ENCODE measurements at places on chromosomes 1 and 21.

DNA sequence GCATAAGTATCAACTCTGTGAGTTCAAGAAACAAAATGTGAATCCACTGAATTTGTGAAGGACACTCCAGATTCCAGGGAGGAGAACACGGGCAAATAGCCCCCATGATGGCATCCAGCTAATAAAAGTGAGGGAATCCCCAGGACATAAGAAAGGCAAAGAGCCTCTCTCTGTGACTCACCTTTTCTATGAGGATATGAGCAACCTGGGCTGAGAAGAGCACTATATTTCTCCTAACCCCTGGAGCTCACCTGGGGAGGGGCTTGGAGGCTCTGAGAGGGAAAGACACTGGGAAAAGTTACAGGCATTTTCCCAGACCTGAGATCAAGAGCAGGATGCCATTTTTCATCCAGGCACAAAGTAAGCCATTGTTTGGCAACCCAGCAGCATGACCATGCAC lies 1298.8 kb downstream of the PLA2G4A start:
- DNase-seq = no peak

GRCh38 chr1:68083686-68084085 lies 33.3 kb upstream of the DIRAS3 start:
- DNase-seq = no peak

GRCh38 chr1:210698661-210699060 lies 370.0 kb downstream of the HHAT start:
- DNase-seq = no peak

GRCh38 chr1:164768619-164769018 lies 209.6 kb downstream of the PBX1 start:
- DNase-seq = no peak

- no peak for DNase-seq
Observed at GRCh38 chr1:216778737-216779136, 55.5 kb upstream of the ESRRG start.

- DNase-seq = no peak
Observed at GRCh38 chr1:150548632-150549495, at the start of gene ADAMTSL4. Gene ADAMTSL4, plus strand, starts transcription at chr1:150549408. Its CDS starts 2,881 bp downstream, at chr1:150552289.

GRCh38 chr21:18522181-18522972 lies 118.8 kb upstream of the TMPRSS15 start:
- DNase-seq = no peak

DNA sequence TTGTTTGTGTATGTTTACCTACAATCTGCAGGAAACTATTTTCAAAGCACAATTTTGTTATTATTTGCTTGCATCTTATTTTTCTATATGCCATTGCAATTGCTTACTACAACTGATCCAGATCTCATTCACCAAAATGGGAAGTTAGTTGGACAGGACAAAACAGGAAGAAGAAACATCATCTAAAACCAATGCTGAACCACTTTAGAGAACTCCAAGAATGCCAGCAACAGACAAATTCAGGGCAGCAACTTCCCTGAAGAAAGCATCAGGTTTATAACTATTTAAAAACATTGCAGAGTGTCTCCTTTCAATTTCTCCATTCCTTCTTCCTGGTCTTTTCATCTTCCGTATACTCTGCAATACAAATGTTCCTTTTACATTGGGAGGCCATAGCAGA lies 82.4 kb upstream of the SMYD2 start:
- no peak for DNase-seq

DNA sequence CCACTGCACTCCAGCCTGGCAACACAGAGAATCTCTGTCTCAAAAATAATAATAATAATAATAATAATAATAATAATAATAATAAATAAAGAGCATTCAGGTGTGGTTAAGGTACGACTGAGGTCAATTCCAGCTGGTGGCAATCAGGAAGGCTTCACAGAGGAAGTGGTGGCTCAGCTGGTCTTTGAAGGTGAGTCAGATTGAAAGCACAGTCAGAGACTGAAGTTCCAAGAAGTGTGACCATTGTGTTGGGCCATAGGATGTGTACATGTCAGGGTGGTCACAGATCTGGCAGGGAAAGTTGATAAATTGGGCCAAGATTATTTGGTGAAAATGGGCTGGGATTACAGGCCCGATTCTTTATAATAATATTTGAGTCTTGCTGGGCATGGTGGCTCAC lies 31.0 kb upstream of the MED18 start:
- no peak for DNase-seq

DNA sequence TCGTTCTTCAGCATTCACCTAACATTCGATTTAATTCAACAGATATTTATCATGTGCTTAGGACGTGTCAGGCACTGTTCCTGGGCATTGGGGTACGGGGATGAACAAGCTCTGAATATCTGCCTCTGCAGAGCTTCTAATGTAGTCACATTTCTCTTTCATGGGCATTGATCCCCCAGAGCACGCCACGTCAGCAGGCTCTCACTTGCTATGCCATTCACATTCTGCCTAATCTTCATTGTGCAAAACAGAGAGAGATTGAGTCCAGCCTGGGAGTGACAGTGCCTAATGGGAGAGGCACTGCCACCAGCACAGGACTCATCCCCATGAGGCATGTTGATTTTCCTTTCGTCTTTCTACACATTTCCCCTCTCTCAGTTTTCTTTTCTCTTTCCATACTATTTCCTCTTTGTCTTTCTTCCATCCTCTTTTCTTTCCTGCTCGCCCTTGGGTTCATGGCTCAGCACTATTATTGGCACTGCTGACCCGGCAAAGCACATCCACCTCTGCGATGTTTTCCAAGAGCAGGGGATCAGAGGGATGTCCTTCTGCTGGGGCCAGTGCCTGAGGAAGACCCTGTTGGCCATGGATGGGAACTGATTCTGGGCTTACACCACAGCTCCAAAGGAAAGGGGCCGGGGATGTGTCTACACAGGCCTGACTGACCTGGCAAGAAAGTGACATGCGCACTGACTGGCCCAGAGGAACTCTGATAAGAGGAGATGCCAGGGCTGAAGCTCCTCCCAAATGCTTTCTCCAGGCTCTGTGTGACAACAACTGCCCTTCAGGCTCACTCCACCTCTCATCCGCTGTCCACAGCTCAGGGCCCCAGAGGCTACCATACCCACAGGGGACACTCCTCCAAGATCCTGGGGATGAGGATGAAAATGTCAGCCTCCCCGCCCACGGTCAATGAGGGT lies 195.9 kb downstream of the TOMM20 start:
- no peak for DNase-seq

- no peak for DNase-seq
Observed at GRCh38 chr21:41209016-41209619, 41.2 kb downstream of the BACE2 start.

DNA sequence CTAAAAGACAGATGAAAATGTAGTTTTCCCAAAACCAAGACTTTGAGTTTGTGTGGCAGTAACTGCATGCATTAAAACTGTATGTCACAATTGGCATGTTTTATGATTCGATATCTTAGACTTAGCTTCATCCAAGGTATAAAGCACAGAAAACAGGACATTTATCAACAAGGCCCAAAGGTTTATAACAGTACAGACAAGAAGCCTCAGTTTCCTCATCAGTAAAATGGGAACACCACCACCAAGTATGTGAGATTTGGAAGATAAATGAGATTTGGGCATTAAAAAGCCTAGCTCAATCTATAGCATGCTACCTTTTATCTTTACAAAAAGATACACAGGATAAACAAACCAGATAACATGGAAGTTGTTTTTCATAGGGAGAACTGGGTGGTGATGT lies 128.5 kb downstream of the DAB1 start:
- no peak for DNase-seq

GRCh38 chr1:219088778-219089557 lies 84.7 kb upstream of the LYPLAL1 start:
- DNase-seq = no peak

- no peak for DNase-seq
Observed at GRCh38 chr1:81149649-81150325, 650.9 kb upstream of the ADGRL2 start.

DNA sequence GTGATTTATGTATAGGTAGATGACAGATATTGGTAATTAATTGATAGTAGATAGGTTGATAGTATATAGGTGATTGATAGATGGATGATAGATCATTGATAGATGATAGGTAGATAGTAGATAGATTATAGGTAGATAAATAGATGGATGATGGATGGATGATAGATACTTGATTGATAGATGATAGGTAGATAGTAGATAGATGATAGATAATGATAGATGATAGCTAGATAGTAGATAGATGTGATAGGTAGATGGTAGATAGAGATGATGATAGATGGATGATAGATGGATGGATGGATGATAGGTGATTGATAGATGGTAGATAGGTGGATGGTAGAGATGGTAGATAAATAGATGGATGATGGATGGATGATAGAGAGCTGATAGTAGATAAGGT lies 62.0 kb upstream of the SAMD11 start:
- no peak for DNase-seq

- DNase-seq = no peak
Observed at GRCh38 chr1:16204634-16205333, 7.7 kb downstream of the ARHGEF19 start.

- no peak for DNase-seq
Observed at GRCh38 chr1:196418772-196419171, 189.5 kb downstream of the KCNT2 start.

DNA sequence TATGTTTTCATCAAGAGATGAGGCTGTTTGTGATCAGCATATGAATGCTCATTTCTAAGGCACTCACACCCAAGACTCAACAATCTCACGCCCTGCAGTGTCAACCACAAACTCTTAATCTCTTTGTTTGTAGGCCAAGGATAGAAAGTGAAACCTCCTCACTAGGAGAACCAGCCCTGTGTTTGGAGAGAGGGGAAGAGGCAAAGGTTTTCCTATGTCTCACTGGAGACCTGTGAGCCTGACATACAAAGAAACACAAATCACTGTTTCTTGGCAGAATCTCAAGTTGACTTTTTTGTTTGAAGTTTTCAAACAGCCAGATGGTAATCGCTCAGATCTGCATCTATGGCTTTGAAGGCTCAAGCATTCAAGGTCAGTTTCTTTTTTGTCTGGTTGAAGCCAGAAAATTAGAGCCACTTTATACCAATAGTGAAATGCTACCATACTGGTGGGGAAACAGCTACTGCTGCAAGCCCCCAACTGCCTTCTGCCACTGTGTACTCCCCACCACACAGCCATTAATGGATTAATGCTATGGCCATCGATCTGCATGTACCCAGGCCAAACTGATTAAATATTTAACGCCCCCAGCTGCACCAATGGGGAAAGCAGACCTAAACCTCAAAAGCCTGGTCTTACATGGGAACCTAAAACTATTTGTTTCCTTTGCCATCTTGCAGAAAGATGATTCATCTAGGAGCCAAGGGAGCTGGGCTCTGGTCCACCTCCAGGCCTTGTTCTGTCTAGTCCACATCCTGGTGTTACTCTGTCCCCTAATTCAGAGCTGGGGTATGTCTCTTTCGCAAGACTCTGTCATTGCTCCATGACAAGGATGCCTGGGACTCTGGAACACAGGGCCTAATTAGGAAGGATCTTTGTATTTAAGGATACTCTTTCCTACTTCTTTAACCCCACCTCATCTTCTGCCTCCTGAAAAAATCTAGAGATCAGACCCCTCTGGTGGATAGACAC lies 16.3 kb downstream of the PDZK1 start:
- no peak for DNase-seq

Measured in stimulated activated CD4-positive, alpha-beta T cell treated with anti-CD3 and anti-CD28 coated beads, Interleukin-15, amount 100 ng/mL, for 1 hour (primary cell).